ENCODE measurements at places on chromosomes 4 and X. TPM values are rescaled to one million over a fixed set of nuclear protein-coding genes. Genes with fewer than 3 reads are reported as not detected.

DNA sequence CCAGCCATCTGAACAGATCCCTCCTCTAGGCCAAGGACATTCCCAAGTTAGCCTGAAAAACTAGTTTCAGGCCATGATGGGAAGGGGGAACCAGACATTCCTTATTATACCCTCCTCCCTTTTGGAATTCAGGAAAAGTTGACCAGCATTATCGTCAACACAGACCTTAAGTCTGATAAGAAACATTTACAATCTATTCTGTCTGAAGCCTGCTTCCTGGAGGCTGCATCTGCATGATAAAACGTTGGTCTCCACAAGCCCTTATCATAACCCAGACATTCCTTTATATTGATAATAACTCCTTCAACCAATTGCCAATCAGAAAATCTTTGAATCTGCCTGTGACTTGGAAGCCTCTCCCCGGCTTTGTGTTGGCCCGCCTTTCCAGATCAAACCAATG is 44.3 kb downstream of the EFHC2 start:
- DNase-seq = no peak

DNA sequence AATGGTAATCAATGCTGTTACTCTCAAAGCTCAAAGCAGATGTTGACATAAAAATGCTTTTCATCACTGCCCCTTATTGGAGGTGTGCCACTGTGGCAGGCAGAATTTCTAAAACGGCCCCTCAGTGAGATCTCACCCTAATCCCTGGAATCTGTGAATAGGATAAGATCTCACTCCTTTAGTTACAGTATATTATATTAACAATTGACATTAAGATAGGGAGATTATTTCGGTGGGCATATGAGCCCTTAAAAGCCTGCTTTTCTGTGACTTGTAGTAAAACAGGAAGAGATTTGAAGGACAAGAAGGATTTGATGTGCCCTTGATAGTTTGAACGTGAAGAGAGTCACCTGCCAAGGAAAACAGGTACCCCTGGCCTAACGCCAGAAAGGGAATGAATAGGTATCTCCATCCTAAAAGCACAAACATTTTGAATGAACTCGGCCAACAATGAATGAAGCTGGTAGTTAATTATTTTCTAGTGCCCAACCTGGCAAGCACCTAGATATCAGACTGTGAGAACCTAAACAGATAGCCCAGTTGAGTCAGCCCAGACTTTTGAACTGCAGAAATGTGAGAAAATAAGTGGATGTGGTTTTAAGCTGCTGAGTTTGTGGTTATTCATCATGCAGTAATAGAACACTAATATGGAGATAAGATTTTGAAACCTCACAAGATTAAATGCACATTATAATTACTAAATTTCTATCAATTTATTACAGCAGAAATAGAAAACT is 881.6 kb downstream of the PCDH18 start:
- DNase-seq = no peak

DNA sequence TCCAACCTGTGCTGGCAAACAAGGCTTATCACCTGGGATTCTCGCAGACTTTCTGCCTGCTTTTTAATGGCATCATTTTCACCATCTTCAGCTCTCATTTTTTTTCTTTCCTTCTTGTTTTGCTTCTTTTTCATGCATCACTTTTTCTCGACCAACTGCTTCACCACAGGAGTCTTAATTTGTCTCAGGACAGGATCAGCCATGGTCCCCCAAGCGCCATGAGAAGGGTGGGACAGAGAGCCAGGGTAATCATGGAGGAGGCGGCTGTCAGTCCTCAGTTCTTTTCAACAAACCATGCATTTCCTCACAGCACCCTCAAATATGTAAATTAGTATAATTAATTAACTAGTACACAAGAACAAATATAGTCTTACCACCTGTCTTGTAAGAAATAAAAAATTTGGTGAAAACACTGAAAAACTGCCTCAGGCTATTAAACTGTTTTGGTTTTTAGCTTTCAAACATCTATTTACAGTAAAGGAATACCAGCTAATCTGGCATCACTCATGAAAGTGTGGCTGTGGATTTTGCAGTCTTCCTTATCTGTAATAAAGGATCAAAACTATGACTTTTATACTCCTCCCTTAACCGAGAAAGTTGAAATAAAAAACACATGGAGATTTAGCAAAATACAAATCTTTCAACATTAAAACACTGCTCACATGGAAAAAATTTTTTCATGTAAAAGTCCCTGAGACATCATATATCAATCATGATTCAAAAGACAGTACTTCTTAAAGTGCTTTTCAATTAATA is 19.1 kb downstream of the EIF4E start:
- DNase-seq = no peak

GRCh38 chr4:149398993-149399392 is 416.6 kb downstream of the IQCM start:
- DNase-seq = no peak

The TXK gene
- total RNA-seq = 8.1 TPM

Data from vagina (tissue), 2 donors.